Activated naive CD4-positive, alpha-beta T cell treated with anti-CD3 and anti-CD28 coated beads for 36 hours (primary cell): ENCODE measurements at places on chromosomes 11 and 22. TPM values are rescaled to one million over a fixed set of nuclear protein-coding genes. Genes with fewer than 3 reads are reported as not detected.

GRCh38 chr11:28139841-28140415 lies 31.7 kb downstream of the METTL15 start:
- no peak for DNase-seq
- H3K4me1 ChIP-seq, result no peaks in the 10 kb centered on the region
- H3K4me3 ChIP-seq, result no peak overlapping the region
- no peaks in the 10 kb centered on the region for H3K27me3 ChIP-seq

DNA sequence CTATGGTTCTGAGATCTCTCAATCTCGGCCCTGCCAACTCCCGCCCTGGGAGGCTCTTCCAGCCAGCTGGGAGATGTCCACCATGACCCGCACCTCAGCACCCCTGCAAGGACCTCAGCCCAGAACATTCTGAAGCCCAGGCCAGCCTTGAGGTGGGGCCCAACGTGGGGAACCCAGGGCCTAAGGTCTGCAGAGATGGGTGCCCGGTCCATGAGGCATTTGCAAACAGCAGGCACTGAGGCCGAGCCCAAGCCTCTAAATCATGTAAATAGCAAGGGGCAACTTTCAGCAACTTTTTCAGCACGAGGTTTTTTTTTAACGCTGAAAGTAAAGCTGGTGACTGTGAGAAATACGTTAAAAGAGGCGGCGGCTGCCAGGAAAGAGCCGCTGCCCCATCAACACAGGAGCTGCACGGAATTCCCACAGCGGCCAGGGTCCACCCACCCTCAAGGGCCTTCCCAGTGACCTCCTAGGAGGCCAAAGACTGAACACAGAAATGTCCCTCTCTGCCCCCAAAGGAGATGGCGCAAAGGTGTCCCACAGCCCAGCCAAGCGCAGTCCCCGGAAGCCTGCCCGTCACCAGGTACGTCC lies 46.9 kb downstream of the BRD1 start:
- H3K36me3 ChIP-seq, result peaks cover 5% of the 10 kb centered on the region
- no peak for DNase-seq
- no peak overlapping the region for H3K4me3 ChIP-seq
- H3K4me1 ChIP-seq, result peaks cover 8% of the 10 kb centered on the region
- H3K27ac ChIP-seq, result no peak overlapping the region
- no peaks in the 10 kb centered on the region for H3K27me3 ChIP-seq

GRCh38 chr11:95050595-95051202 lies 1.5 kb downstream of the KDM4F start:
- no peak overlapping the region for H3K27ac ChIP-seq
- no peaks in the 10 kb centered on the region for H3K4me1 ChIP-seq
- H3K4me3 ChIP-seq, result no peak overlapping the region

- no peaks in the 10 kb centered on the region for H3K36me3 ChIP-seq
- no peaks in the 10 kb centered on the region for H3K4me1 ChIP-seq
- no peak overlapping the region for H3K27ac ChIP-seq
- peaks cover 10% of the 10 kb centered on the region for H3K27me3 ChIP-seq
- H3K4me3 ChIP-seq, result no peak overlapping the region
Observed at GRCh38 chr11:111307472-111308108, 9.2 kb downstream of the POU2AF3 start.

DNA sequence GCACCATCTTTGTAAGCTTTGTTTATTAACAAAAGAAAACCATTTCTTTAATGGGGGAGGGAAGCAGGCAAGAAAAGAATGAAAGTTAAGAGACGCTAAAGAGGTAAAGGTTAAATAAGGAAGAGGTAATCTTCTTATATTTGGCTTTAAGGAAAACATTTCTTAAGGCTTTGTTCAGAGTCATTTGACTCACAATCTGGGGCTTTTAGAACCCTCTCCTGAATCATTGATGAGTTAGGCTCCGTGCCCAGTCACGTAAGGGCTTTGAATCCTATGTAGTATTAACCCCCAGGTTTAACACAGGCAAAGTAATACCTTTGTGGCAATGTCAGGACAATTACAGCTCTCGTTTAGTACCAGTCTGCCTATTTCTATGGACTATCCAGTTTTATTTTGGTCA lies 26.1 kb downstream of the MADD start:
- H3K36me3 ChIP-seq, result peaks cover 36% of the 10 kb centered on the region
- no peaks in the 10 kb centered on the region for H3K27me3 ChIP-seq
- DNase-seq, result no peak
- H3K27ac ChIP-seq, result no peak overlapping the region

The TRPM5 gene
- total RNA-seq, result not detected

The PTPRCAP gene
- 56.8 TPM for total RNA-seq

- DNase-seq, result no peak
- no peaks in the 10 kb centered on the region for H3K27me3 ChIP-seq
- H3K36me3 ChIP-seq, result no peaks in the 10 kb centered on the region
- H3K27ac ChIP-seq, result no peak overlapping the region
- peaks cover 86% of the 10 kb centered on the region for H3K4me1 ChIP-seq
Observed at GRCh38 chr22:39095971-39096370, 1.1 kb upstream of the APOBEC3H start.

- H3K4me3 ChIP-seq, result no peak overlapping the region
- no peak for DNase-seq
- H3K36me3 ChIP-seq, result peaks cover 3% of the 10 kb centered on the region
- peaks cover 9% of the 10 kb centered on the region for H3K27me3 ChIP-seq
Observed at GRCh38 chr11:61290905-61291690, 4.0 kb downstream of the VWCE start.

- no peak overlapping the region for H3K27ac ChIP-seq
- no peaks in the 10 kb centered on the region for H3K36me3 ChIP-seq
- peaks cover 6% of the 10 kb centered on the region for H3K27me3 ChIP-seq
- DNase-seq, result no peak
- H3K4me3 ChIP-seq, result no peak overlapping the region
Observed at GRCh38 chr11:131606811-131607335, 236.5 kb downstream of the NTM start.
